ENCODE measurements at places on chromosomes 4 and X.

- no peak for DNase-seq
Observed at GRCh38 chrX:69424161-69424560, 80.0 kb upstream of the NALF2 start.

- no peak for DNase-seq
Observed at GRCh38 chrX:40155589-40156469, 58.1 kb upstream of the BCOR start.

DNA sequence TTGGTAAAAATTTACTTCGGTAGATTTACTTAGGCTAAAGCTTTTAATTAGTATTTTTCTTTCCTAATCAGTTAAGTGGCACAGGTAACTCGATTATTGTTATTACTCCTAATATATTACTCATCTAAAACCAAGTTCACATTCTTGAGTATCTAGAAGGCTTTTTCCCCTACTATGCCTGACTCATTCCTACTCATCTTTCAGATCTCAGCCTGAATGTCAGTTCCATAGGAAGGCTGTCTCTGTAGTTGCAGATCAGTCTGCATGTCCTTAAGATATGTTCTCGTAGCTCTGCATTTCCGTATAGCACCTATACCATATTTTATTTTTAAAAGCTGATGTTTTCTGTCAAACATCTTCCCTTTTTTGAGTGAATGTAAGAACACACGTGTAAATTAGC, 5.9 kb upstream of the FAM184B start:
- no peak for DNase-seq

DNA sequence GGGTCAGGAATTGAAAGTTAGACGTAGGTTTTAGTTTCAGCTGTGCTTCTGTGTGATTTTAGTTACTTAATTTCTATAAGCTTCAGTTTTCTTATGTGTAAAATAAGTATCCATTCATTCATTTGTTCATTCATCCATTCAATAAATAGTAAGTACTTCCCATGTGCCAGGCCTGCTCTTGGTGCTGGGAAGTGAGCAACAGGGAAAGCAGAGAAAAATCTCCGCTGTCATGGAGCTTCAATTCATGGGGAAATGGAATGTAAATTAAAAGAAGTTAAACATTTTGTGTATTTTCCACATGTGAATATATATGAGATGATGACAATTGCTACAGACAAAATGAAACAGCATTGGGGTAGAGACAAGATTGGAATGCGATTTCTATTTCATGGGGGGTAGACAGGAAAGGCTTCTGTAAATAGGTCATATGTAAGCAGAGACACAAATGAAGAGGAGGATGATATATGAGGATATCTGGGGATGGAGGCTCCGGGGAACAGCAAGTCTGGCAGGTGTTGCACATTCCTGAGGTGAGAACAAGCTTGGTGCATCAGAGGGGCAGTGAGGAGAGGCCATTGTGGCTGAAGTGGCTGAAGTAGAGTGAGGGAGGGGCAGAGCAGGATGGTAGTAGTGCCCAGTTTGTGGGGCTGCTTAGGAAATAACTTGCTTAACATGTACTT, 66.2 kb downstream of the FHIP1A start:
- no peak for DNase-seq

All from GM06990 (cell line).